ENCODE measurements at places on chromosomes 1 and 21. TPM values are rescaled to one million over a fixed set of nuclear protein-coding genes. Genes with fewer than 3 reads are reported as not detected.

GRCh38 chr1:47703156-47703825, 265.4 kb downstream of the FOXD2 start:
- DNase-seq = no peak

DNA sequence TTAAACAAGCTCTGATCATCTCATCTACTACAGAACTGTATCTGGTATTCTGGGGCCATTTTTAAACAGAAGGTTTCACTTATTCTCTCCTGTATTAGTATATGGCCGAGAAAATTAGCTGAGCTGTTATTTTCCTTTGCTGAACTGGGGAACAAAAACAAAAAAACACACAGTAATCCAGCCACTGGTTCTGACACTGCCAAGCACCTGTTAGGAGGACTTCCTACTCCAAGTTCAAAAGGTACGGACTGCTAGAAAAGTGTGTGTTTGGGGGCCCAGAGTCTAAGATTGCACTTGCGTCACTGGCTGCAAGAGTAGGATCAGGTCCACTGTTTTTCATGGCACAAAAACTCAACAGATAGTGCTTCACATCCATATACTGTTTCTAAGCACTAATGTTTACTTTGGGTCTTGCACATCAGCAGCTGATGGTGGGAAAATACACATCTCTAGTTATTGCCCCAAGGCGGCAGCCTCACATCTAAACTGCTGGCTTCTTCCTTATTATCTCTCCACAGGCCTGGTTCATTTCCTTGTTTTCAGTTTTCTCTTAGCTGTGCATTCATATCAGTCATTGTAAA, 226.1 kb downstream of the FGGY start:
- DNase-seq = no peak

- no peak for DNase-seq
Observed at GRCh38 chr21:21137986-21138385, 139.8 kb downstream of the NCAM2 start.

GRCh38 chr1:233907151-233907550, 2.7 kb downstream of the SLC35F3 start:
- no peak for DNase-seq

GRCh38 chr1:44775930-44776729, 790 bp downstream of the RPS8 start:
- peak; percentile 49 for DNase-seq

GPA33 gene
- 0.56 TPM for total RNA-seq

CD58 gene
- 16.0 TPM for total RNA-seq

CR1L gene
- not detected for total RNA-seq

All from activated CD4-positive, alpha-beta T cell treated with anti-CD3 and anti-CD28 coated beads for 36 hours (primary cell).